Renal pelvis (tissue), 12 donors: ENCODE measurements at places on chromosomes 3 and 15.

DNA sequence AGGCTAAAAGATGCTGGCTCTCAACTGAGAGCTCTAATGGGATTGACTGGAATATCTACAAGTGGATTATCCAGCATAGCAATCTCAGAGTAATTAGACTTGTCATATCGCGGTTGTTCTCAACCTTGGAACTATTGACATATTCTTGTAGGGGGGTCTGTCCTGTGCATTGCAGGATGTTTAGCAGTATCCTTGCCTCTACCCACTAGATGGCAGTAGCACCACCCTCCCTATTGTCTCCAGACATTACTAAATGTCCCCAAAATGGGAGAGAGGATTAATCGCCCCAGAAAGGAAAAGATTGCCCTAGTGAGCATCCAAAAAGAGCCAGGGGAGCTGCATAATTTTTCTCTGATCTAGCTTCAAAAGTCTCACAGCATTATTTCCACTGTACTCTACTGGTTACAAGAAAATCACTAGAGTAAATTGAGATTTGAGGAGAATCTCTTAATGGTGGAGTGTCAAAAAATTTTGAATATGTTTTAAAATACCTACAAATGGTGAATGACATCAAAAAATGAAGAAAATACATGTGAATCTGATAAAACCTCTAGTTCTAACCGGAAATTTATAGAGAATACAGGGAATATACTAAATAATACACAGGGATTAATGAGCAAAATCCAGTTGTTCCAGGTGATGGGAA, 388.2 kb upstream of the AGTR1 start:
- DNase-seq, result no peak

DNA sequence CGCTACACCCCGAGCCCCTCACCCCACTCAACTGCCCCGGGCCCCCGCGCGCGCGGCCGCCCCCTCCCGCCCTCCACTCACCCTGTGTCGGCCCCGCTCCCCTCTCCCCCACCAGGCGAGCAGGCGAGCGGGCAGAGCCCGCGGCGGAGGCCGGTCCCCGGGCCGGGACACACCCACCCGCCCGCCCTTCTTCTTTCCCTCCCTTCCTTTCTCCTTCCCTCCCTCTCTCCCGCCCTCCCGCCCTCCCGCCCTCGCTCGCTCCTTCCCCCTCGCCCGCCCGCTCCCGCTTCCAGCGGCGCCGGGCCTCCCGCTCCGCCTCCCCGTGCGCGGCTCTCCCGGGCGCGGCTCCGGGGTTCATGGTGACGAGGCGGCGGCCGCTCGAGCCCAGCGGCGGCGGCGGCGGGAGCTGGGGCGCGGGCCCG, at the start of gene CTDSPL:
TSS of gene CTDSPL (plus strand) at position 261 of the 422 bp plus-strand sequence. CDS start 320 bp downstream, outside the sequence.
- peak; percentile 61 for DNase-seq

GRCh38 chr3:86865506-86865905, 125.4 kb downstream of the VGLL3 start:
- no peak for DNase-seq

DNA sequence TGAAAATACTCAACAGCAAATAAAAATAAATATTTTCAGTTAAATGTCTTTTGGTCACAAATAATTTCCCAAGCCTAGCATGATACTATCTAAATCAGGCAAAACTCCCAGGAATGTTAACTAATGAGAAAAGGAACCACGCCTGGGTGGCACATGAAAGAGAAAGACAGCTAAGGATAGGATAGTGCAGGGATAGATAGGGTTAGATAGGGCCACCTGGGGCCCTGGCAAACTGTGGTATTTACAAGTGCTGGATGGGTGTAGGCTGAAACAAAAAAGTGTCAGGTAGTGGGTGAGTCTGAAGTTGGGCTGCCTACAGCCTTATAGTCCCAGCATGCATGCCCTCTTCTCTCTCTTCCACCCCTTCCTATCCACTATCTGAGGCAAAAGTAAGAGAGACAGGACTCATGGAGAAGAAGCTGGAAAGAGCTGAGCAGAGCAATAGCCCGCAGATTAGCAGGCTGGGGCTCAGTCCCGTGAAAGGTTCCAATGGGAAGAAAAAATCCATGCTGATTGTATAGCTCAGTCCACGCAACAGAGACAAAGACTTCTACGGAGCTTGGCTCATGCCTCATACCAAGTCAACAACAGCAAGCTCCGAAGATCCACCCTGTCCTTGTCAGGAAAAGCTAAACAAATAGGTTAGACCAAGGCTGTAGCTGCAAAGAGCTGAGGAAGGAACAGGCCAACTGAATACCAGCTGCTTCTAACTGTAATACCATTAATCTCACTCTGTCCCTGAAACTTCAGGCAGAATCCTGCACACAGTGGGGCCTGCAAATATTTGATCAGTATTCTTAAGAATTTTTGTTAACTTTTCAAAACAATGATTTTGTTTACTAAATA, 342.1 kb upstream of the ATP11B start:
- no peak for DNase-seq

GRCh38 chr3:106610362-106610959, 741.6 kb upstream of the CBLB start:
- no peak for DNase-seq

DNA sequence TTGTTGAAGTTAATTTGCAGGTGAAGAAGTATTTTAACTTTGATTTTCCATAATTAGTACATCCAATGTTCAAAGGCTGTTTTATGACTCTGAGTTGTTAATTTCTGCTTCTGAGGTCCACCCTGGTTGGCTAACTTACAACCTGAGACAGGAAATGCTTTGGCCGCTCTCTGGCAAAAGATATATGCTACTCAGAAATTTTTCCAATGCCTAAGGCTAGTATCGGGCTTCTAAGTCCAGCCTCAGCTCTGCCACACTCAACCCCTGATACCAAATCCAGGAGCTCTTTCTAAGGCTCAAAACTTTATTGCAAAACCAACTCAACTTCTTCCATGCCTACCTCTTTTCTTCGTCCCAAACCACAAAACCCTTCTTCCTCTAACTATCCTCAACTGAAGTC, 192.9 kb downstream of the NEK10 start:
- no peak for DNase-seq

- DNase-seq, result no peak
Measured at GRCh38 chr15:60087561-60087960, 83.5 kb downstream of the FOXB1 start.

GRCh38 chr3:13025090-13025489, 48.1 kb downstream of the IQSEC1 start:
- no peak for DNase-seq

DNA sequence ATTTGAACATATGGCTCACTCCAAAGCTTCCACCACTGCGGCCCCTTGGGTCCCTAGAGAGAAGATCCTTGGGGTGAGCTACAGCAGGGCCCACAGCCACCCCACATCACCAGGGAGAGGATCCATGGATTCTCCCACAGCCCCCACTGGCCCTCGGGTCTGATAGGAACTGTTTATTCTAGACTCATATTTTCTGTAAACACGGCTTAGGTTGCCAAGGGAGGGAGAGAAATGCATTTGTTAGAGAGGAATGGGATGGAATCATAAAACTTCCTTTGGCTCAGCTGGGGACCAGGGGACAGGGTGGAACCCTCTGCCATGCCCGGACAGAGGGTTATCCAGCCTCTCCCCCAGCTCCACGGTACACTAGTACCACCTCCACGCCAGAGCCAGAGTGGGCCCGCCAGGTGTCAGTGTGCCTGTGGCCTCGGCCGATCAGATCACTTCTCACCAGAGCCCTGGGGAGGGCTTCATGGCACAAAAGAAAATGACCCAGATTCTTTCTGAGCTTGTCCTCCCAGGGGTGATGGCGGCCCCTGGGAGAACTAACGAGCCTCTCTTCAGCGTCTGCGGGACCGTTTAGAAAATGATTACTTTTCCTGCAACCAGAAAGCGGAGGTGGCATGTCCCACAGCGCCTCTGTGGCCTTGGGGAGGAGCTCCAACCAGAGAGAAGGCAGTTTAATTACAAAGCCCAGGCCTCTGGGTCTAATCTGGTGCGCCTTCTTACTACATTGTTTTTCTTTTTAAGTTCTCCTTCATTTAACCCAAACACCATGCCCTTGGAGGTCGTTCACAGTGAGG, 33.7 kb downstream of the ADCY5 start:
- no peak for DNase-seq

GRCh38 chr15:75043509-75044257, 20.3 kb downstream of the PPCDC start:
- peak; percentile 78 for DNase-seq

DNA sequence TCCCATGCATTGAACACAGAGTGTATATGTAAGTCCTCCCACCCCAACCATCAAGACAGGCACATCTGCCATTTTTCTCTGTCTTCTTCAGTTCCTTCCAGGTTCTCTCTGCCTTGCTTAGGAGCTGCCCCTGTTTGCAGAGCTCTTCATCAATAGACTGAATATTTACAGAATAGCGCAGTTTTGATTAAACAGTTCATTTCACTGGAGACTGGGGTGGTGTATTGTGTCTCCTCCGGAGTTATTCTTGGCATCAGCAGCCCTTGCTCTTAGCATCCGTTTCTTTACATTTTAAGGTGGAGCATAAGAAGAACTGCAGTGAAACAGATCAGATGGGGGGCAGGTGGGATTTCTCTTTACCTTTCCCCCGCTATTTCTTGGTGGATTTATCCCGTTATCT, 87.7 kb downstream of the LIPC start:
- no peak for DNase-seq

GRCh38 chr15:90482124-90483011, 47.4 kb upstream of the CRTC3 start:
- DNase-seq, result peak; percentile 51

GRCh38 chr3:22451501-22451900, 700.5 kb upstream of the ZNF385D start:
- DNase-seq, result no peak

GRCh38 chr3:136387031-136387430, 136.9 kb downstream of the PCCB start:
- no peak for DNase-seq

- DNase-seq, result no peak
Measured at GRCh38 chr3:136632625-136633081, 119.5 kb downstream of the STAG1 start.

- no peak for DNase-seq
Measured at GRCh38 chr3:142958707-142959106, 4.8 kb downstream of the PAQR9 start.
